ENCODE measurements at places on chromosomes 13 and 19.

GRCh38 chr19:14533450-14533849, 4.1 kb downstream of the TECR start:
- no peak for DNase-seq

- DNase-seq: no peak
Observed at GRCh38 chr13:108961542-108962125, 332.2 kb downstream of the MYO16 start.

- DNase-seq: no peak
Observed at GRCh38 chr19:42255766-42256745, 1.1 kb upstream of the ERF start.

DNA sequence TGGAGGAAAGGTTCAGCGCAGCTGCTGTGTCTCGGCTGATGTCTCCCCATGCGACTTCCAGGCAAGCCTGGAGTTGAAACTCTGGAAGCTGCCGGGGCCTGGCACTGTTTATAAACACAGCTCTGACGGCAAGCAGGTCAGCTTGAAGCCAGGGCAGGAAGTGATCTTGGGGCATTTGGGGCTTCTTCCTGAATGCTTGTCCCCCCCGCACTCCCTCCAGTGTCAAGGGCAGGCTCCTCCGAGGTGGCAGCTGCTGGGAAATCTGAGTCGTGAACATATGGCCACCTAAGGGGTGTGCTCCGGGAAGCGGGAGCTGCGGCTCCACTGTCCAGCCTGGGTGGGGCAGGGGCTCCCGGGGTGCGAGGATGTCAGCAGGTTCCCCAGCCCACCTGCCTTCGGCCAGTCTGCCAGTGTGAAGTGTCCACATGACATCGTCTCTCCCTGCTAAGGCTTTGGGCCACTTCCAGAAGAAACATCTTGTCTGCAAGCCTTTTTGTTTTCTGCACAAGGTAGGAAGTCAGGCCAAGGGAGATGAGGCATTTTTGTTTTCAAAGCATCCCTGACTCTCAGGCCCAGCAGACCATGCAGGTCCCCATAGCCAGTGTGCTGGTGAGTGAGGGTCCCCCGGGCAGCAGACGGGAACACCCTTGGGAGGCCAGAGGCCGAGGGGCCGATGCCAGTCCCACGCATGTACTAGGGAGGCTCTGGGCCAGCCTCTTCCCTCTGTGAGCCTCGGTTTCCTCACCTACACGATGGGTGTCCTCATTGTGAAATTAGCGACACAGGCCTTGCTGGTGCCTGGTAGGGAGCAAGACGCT, 2.7 kb downstream of the PIAS4 start:
- DNase-seq: no peak

GRCh38 chr19:7260161-7260560, 34.1 kb downstream of the INSR start:
- no peak for DNase-seq

DNA sequence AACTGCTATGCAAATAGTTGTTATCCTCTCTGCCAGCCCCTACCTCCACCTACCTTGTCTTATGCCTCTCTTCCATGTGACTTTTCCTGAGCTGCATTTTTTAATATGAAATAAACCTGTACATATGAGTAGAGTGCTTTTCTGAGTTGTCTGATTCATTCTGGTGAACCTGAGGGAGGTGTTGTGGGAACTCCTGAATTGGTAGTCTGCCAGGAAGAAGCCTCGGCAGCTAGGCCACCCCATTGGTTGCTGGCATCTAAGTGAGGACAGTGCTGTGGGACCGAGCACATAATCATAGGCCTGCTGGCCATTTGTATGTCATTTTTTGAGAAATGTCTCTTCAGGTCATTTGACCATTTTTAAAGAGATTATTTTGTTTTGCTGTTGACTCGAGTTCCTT, 1146.8 kb downstream of the UQCRFS1 start:
- DNase-seq: no peak

- DNase-seq: peak; percentile 67
Observed at GRCh38 chr13:20489185-20489820, 36.4 kb downstream of the CRYL1 start.

- no peak for DNase-seq
Observed at GRCh38 chr19:8988204-8988603, 22.0 kb downstream of the MUC16 start.

DNA sequence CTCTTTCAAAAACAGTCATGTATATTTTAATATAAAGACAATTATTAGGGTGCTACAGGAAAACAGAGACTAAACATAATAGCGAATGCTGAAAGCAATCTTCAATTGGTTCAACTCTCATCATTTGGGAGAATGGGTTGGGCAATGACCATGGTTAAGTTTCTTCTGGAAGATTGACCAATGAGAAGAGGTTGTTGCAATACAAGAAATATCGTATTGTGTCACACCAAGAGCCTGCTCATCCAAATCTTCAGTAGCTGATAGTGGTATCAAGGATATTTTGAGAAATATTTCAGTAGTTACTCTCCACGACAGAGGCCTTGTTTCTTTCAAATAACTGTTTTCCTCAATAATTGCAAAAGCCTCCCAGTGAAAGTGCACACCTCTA, 83.0 kb upstream of the FNDC3A start:
- DNase-seq: no peak

GRCh38 chr19:56720281-56720680, 48.7 kb upstream of the ZNF835 start:
- DNase-seq: no peak

DNA sequence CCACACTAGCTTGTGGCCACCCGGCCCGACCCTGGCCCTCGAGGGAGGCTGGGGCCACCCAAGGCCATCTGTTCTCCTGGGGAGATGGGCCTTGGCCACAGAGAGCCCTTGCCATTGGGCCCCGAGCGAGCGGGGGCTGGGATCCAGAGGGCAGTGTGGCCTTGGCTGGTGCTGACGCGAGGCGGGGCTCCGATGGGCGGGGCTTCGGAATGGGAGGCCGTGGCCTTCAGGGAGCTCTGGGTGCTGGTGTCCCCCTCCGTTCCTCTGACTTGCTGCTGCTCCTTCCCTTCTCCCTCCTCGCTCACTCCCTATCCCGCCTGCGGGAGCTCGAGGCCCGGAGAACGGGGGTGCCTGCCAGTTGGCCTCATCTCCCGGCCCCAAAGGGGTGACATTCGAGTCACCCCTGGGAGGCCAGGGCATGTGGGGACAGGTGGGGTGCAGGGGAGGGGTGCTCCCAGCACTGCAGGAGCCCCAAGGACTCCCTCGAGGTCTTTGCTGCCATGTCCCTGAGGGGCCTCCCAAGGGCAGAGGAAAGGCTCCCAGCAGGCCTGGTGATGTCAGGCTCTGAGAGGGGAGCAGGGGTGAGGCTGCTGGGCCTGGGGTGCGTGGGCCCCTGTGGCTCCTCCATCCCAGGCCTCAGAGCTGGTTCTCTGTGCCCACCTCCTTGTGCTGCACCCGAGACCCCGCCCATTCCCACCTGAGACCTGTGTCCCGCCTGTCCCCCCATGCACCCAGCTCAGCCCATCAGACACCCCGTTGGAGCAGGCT, 4.2 kb downstream of the NCLN start:
- no peak for DNase-seq

DNA sequence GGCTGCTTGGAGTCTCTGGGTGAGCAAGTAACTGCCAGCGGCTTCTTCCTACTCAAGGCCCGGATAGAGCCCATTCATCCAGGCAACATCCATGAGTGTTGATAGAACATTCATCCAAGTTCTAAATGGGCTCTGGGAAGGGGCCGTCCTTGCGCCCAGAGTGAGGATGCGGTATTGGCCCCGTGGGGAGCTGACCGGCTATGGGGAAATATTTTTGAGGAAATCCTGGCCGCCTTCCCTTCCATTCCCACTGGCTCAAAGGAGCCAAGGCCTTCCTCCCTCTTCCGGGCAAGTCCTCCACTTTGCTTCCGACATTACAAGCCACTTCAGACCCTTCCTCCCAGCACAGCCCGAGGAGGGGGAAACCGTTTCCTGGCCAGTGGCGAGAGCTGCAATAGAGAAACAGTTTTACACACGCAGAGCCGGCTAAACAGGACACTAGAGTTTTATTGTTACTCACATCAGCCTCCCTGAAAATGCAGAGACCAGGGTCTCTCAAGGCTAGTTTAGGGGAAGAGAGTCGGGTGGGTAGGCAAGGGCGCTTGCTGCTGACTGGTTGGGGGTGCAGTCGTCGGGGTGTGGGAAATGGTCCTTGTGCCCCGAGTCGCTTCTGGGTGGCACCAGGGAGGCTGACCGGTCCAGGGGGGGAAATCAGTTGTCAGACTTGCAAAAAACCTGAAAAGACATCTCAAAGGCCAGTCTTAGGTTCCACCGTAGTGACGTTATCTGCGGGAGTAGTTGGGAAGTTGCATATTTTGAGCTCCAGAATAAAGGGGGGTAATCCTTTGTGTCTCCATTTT, 37.5 kb downstream of the C13orf46 start:
- DNase-seq: no peak

DNA sequence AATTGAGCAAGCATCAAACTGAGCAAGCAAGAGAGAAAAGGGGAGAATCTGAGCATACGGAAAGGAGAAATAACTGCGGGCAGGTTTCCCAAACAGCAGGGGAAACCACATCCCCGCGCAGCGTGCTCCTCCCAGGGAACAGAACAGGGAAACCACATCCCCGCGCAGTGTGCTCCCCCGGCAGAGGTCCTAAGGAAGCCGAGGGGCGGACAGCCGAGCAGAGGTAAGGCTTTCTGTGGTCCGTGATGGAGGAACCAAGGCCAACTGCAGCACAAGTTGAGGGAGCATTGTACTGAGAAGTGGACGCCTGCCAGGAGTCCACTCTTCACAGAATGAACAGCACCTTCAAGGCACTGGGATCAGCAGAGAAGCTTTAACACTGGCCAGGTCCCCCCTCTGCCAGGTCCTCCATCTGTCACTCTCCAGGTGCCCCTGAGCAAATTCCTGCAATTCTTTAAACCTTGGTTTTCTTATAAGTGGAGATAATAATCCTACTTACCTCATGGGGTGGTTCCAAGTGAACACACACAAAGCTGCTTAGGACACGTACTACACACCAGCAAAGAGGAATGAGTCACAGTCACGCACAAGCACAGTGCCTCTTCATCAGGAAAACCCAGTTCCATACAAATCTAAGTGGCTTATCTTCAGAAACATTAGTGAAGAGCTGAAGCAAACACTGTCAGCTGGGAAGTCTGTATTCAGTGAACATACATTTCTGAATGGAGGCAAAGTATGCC, 23.0 kb upstream of the LAMP1 start:
- no peak for DNase-seq

DNA sequence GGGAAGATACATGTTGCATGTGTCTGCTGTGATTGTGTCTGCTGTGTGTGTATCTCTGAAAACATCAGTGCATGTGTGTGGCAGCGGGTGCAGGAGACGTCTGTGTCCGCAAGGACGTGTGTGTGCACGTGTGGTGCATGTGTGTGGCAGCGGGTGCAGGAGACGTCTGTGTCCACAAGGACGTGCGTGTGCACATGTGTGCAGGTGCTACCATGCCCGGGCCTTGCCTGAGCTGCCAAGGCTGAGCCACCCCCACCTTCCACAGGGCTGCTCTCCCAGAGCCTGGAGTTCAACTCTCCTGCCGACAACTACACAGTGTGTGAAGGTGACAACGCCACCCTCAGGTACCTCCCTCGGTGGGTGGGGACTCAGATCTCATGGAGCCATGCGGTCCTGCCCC, 10.4 kb downstream of the IGLON5 start:
- no peak for DNase-seq

GRCh38 chr13:110877737-110878258, 37.1 kb downstream of the ANKRD10 start:
- no peak for DNase-seq

DNA sequence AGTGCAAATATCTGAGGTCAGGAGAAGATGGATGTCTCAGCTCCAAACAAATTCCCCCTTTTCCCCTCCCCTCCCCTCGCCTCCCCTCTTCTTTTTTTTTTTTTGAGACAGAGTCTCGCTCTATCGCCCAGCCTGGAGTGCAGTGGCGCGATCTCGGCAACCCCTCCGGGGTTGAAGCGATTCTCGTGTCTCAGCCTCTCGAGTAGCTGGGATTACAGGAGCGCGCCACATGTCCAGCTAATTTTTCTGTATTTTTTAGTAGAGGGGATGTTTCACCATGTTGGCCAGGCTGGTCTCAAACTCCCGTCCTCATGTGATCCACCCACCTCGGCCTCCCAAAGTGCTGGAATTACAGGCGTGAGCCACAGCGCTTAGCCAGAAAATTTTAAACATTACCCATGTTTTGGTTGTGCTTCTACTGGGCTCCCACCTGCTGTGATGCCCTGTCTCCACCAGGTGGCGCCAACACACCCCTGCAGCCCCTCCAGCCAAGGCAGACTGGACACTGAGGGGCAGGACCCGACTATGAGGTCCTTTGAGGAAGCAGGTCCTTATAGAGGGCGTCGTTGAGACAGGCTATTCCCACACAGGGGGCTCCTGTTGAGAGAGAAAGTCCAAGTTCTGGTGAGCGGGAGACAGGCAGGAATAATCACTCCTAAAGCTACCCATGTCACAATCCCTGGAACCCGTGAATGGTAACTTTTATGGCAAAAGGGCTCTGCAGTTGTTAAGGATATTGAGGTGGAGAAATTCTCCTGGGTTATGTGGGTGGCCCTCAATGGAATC, 6.3 kb downstream of the ERICH4 start:
- DNase-seq: peak; percentile 76

DNA sequence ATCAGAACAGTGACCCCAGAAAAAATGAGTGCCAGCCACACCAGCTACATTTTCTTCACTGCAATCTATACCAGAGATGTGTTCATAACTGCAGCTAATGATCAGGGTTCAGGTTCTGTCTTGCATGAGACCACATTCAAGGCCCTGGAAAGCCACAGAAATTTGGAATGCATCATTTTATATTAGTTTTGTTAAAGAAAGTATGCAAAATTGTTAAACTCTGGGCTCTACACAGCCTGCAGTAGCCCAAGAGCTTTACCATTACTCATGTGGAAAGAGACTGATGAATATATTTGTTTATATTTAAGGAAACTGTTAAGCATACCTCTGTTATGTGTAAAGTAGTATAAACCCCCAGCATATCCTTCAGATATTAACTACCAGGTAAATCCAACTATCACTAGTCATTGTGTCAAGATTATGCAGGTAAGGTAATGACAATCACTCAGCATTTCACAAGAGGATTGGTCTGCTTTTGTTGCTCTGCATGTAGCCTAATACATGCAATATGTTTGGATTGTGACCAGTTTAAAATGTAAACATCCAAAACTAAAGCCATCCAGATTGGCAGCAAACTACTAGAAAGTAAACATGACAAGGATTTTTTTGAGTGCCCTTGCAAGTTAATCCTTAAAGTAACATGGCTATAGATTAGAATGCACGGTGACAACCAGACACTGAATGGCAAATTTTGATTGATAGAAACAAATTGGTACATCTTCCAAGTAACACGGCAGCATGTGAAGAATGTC, 429.1 kb upstream of the ARGLU1 start:
- DNase-seq: no peak

DNA sequence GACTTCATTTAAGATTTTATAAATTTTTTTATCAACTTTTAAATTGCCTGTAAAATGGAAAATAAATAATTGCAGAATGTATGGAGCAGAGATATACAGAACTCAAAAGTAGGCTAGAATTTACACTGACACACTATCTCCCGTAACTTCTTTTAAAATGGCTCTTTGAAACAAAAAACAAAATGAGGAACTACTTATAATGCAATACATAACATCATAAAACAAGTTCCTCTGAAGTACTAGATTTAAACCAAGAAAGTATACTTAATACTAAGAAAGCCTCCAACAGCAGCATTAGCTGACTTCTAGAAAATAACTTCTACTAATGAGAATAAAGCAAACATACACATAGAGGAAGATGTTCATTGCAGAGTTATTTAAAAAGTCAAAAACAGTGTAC, 17.0 kb downstream of the RBM26 start:
- DNase-seq: no peak

GRCh38 chr13:105107781-105108180, 1427.7 kb downstream of the EFNB2 start:
- no peak for DNase-seq

GRCh38 chr13:24995225-24995804, 100.6 kb upstream of the PABPC3 start:
- peak; percentile 32 for DNase-seq

GRCh38 chr13:97199451-97199850, 22.7 kb upstream of the MBNL2 start:
- no peak for DNase-seq
